ENCODE measurements at places on chromosomes 13 and 19.

DNA sequence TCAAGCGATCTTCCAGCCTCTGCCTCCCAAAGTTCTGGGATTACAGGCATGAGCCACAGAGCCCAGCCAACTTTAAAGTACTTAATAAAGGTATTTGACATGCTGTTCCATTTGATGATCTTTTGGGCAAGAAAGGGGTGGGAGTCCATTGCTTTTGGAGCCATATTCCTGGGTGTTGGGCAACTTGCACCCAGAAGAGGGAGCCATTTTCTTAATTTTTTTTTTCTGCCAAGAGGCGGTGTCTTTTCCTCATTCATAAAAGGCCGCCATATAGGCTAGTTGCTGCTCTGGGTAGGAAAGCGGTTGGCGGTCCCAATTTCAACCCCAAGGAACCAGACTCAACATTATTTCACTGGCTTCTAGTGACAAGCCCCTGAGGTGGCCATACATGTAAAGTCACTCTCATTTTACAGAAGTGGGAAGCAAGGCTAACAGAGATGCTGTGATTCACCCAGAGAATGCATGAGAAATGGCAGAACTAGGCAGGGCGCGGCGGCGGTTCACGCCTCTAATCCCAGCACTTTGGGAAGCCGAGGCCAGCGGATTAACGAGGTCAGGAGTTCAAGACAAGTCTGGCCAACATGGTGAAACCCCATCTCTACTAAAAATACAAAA is 139.6 kb downstream of the CACNA1A start:
- H3K27me3 ChIP-seq, result no peaks in the 10 kb centered on the region
- no peaks in the 10 kb centered on the region for H3K36me3 ChIP-seq
- no peaks in the 10 kb centered on the region for H3K4me1 ChIP-seq
- H3K27ac ChIP-seq, result no peak overlapping the region

- peaks cover 5% of the 10 kb centered on the region for H3K27me3 ChIP-seq
- no peaks in the 10 kb centered on the region for H3K4me1 ChIP-seq
- no peaks in the 10 kb centered on the region for H3K36me3 ChIP-seq
- H3K27ac ChIP-seq, result no peak overlapping the region
- H3K4me3 ChIP-seq, result no peak overlapping the region
- no peak for DNase-seq
These were observed 142.4 kb downstream of the URI1 start for GRCh38 chr19:30084390-30084819.

- peak overlapping the region; percentile 66 for H3K27ac ChIP-seq
- peak overlapping the region; percentile 79 for H3K4me3 ChIP-seq
- peak; percentile 18 for DNase-seq
- H3K27me3 ChIP-seq, result no peaks in the 10 kb centered on the region
These were observed 750 bp downstream of the RAB20 start for GRCh38 chr13:110560601-110561343.

DNA sequence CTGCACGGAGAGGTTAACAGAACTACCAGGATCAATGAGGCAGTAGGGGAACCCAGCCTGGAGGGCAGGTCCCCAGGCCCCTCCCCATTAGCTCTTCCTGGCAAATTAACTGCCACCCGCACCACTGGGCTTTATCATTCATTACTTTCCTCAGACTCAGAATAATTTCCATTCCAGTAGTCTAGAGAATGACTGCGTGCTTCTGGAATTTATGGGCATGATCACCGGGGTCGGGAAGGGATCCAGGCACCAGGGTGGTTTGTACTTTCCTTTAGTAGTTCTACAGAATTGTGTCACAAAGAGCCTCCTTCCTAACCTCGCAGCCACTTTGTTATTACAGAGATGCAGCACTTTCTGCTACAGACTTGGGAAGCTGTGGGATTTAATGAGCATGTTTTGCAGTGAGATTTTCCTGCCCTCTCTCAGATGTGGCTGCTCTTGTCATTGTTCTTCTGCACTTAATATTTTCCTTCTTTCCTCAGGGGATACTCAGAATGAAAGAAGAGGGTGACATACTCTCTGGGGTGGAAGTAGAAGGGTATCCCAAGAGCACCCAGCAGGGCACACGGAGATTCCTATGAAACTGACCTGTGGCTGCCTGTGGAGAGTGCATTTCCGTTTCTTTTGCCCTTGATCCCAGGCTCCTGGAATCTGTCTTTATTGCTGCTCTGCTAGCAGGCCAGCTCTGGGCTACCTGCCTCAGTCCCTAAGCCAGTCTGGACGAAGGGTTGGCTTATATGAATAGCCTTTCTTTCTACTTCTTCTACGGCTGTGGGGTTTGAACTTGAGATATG is 285.0 kb upstream of the SLC10A2 start:
- H3K4me3 ChIP-seq, result no peak overlapping the region
- H3K4me1 ChIP-seq, result no peaks in the 10 kb centered on the region
- no peak for DNase-seq
- no peaks in the 10 kb centered on the region for H3K27me3 ChIP-seq
- no peaks in the 10 kb centered on the region for H3K36me3 ChIP-seq

DNA sequence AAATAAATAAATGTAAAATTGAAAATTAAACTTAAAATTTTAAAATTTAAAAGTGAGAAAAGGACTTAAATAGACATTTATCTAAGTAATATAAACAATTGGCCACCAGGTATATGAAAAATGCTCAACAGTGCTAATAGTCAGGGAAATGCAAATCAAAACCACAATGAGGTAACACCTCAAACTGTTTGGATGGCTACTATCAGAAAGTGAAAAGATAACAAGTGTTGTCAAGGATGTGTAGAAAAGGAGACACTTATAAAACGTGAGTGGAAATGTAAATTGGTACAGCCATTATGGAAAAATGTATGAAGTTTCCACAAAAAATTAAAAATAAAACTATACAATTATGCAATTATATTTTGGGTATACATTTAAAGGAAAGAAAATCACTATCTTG is 752.2 kb downstream of the EFNB2 start:
- no peak for DNase-seq
- no peaks in the 10 kb centered on the region for H3K36me3 ChIP-seq
- H3K27me3 ChIP-seq, result no peaks in the 10 kb centered on the region
- no peaks in the 10 kb centered on the region for H3K4me1 ChIP-seq

- no peaks in the 10 kb centered on the region for H3K27me3 ChIP-seq
- H3K4me3 ChIP-seq, result peak overlapping the region; percentile 89
- no peaks in the 10 kb centered on the region for H3K36me3 ChIP-seq
- H3K4me1 ChIP-seq, result peaks cover 16% of the 10 kb centered on the region
These were observed 493 bp downstream of the YIPF2 start for GRCh38 chr19:10927730-10928562.

- DNase-seq, result no peak
- H3K36me3 ChIP-seq, result no peaks in the 10 kb centered on the region
- H3K4me3 ChIP-seq, result no peak overlapping the region
- no peaks in the 10 kb centered on the region for H3K4me1 ChIP-seq
- no peak overlapping the region for H3K27ac ChIP-seq
- no peaks in the 10 kb centered on the region for H3K27me3 ChIP-seq
These were observed 9.6 kb upstream of the SLITRK6 start for GRCh38 chr13:85808811-85809210.

GRCh38 chr19:29674374-29675119 is 9.3 kb downstream of the PLEKHF1 start:
- H3K4me1 ChIP-seq, result peaks cover 96% of the 10 kb centered on the region
- DNase-seq, result no peak
- H3K27ac ChIP-seq, result peak overlapping the region; percentile 94
- peaks cover 12% of the 10 kb centered on the region for H3K36me3 ChIP-seq
- H3K4me3 ChIP-seq, result no peak overlapping the region

GRCh38 chr13:92609376-92609775 is 617.2 kb upstream of the GPC6 start:
- no peak overlapping the region for H3K4me3 ChIP-seq
- no peaks in the 10 kb centered on the region for H3K36me3 ChIP-seq
- H3K27ac ChIP-seq, result no peak overlapping the region
- H3K27me3 ChIP-seq, result no peaks in the 10 kb centered on the region

- peaks cover 80% of the 10 kb centered on the region for H3K4me1 ChIP-seq
- H3K36me3 ChIP-seq, result no peaks in the 10 kb centered on the region
- H3K4me3 ChIP-seq, result peak overlapping the region; percentile 67
These were observed 13.8 kb downstream of the STK24 start for GRCh38 chr13:98563071-98563470.

GRCh38 chr13:26932465-26932864 is 171.9 kb upstream of the GPR12 start:
- no peak for DNase-seq
- H3K27ac ChIP-seq, result no peak overlapping the region
- H3K4me1 ChIP-seq, result no peaks in the 10 kb centered on the region
- H3K27me3 ChIP-seq, result no peaks in the 10 kb centered on the region
- no peak overlapping the region for H3K4me3 ChIP-seq

- no peak overlapping the region for H3K27ac ChIP-seq
- no peaks in the 10 kb centered on the region for H3K4me1 ChIP-seq
- no peak for DNase-seq
- H3K4me3 ChIP-seq, result no peak overlapping the region
These were observed 13.0 kb downstream of the PRKCSH start for GRCh38 chr19:11448410-11448809.

DNA sequence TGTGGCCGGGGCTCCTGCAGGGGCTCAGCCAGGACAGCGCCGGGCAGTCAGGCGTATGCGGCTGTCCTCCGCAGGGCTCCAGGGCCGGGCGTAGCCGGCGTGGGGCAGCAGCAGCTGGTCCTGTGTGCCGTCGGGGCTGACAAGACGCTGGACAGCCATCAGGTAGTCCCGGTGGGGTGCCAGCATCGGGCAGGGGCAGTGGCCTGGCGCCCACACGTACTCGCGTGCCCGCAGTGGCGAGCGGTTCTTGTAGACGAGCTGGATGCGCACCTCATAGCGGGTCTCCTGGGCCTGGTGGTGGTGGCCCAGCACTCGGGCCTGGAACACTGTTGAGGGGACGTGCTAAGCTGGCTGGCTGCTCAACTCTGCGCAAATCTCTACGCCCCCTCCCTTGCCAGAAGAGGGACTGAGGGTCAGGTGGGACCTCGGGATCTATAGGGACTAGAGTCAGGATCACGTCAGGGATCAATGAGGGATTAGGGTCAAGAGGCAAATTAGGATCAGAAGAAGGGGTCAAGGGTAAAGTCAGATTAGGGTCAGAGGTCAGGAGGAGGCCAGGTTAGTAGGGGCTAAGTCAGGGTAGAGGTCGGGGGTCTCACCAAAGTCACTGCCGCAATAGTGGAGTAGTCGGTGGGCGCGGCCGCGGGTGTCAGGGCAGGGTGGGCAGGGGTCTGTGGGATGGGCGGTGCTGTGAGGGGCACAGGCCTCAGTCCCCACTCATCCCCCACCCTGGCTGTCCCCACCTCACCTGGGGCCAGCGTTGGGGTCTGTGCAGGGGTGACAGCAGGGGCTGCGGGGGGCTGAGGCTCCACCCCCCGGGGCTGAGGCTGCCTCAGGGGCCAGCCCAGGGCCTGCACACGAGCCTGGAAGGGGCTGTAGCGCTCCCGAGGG is 6.6 kb downstream of the ADAMTSL5 start:
- H3K27ac ChIP-seq, result no peak overlapping the region
- no peaks in the 10 kb centered on the region for H3K36me3 ChIP-seq
- no peak overlapping the region for H3K4me3 ChIP-seq
- no peak for DNase-seq

DNA sequence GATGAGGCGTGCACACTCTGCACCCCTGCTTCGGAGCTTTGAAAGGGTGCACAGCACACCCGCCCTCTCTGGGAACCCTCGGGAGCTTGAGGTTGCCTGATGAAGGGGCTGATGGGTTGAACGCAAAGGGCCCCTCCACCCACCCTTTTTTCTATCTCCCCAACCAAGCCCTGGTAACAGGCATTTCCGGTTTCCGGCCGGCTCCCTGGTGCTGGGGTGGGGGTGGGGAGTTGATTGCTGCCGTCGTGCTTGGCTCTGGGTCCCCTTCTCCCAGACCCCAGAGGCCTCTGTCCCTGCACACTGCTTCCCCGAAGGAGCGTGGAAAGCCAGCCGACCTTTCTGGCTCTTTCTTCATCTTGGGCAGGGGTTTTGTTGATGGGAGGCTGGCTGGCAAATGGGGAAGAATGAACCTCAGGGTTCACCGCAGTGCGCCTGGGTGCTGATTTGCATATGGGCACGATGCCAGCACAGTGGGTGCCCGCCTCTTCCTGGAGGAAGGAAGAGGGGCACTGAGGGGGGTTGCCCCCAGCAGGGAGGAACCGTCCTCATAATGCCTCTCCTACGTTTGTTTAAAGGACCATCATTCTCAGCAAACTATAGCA is 29.1 kb downstream of the VAV1 start:
- peak overlapping the region; percentile 85 for H3K27ac ChIP-seq
- H3K4me1 ChIP-seq, result peaks cover 35% of the 10 kb centered on the region
- peak; percentile 85 for DNase-seq
- no peaks in the 10 kb centered on the region for H3K27me3 ChIP-seq
- no peaks in the 10 kb centered on the region for H3K36me3 ChIP-seq
- H3K4me3 ChIP-seq, result peak overlapping the region; percentile 67
